Activated naive CD4-positive, alpha-beta T cell treated with anti-CD3 and anti-CD28 coated beads for 36 hours (primary cell): ENCODE measurements at places on chromosomes 3 and 15. TPM values are rescaled to one million over a fixed set of nuclear protein-coding genes. Genes with fewer than 3 reads are reported as not detected.

DNA sequence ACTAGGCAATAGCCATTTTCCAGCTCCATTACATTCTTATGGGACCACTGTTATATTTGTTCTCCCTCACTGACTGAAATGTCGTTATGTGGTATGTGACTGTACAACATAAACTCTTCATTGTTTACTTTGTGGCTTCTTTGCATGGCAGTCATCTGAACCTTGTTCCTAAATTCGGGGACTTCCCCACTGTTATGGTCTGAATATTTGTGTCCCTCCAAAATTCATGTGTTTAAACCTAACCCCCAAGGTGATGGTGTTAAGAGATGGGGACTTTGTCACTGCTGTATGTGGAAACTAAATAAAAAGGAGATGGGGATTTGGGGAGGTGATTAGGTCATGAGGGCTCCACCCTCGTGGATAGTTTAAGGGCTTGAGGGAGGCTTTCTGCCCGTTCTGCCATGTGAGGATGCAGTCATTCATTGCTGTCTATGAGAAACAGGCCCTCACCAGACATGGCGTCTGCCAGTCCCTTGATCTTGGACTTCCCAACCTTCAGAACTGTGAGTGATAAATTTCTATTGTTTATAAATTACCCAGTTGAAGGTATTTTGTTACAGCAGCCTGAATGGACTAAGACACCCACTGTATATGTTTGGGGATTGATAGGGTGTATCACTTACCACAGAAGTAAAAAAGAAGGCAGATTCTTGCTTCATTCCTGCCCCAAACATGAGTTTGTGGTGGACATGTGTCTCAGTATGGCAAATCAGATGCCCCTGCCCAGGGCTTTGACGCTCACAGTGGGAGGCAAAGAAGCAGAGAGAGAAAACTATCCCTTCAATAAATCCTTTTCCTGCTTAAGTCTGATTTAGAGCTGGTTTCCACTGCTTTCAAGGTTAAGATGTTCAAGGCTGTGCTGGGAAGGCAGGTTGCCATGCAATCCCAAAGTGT, 138.0 kb upstream of the UBE2E1 start:
- DNase-seq: no peak

- no peak for DNase-seq
Measured at GRCh38 chr3:4561661-4562060, 68.5 kb downstream of the ITPR1 start.

DNA sequence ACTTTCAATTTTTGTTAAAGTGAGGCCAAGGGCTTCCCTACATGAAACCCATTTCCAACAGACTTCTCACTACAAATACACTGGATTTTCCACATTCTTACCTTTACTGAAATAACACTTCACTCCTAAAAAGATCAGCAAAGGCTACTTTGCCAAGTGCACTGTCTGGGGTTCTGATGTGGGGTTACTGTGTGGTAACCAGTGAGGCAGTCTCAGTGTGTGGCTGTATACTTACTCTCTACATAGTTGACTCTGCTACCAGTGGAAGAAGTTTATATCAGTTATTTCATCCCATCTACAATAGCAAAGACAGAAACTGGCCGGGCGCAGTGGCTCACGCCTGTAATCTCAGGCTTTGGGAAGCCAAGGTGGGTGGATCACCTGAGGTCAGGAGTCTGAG, 5.6 kb downstream of the WDR82 start:
- no peak for DNase-seq

DNA sequence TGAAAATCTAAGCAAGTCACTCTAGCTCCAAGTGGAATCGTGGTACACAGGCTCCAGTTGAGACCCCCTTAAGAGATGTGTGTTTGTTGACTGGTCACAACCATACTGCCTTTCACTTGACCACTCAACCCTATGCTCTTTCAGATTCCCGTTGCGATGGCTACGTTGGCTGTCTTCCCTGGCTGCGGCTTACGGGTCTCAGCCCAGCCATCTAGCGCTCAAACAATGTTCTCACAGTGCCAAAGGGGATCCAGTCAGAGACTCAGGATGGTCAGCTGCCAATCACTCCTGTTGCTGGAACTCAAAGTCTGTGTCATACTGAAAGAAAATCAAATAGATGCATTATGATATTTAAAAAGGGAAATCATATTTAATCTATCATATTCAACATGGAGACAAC, 237.6 kb downstream of the ITPR1 start:
- no peak for DNase-seq

DNA sequence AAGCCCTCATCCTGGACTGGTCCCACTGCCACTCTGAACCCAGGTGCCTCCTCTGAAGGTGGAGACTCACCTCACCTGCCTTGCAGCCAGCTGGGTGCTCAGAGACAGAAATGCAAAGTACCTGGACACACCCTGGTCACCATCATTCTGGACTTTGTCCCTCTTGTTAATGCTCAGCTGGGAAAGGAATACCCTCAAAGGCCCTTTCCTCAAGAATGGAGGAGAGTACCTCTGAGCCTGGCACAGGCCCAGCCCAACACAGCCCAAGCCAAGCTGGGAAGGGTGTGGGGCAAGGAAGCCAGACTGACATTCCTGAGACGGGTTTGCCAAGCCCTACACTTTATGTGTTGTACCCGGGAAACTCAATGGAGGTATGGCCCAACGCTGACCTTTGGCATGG, 983 bp upstream of the ALAS1 start:
- DNase-seq: no peak

Gene PYGO1
- not detected for total RNA-seq

Gene LRTM1
- total RNA-seq: not detected

Gene TM4SF18
- total RNA-seq: not detected
